Dorsolateral prefrontal cortex (tissue), 122 donors: ENCODE measurements at places on chromosomes 2 and 18.

GRCh38 chr2:2913601-2914120 is 464.0 kb downstream of the EIPR1 start:
- DNase-seq = no peak

- DNase-seq = no peak
Observed at GRCh38 chr2:45968946-45969584, 317.6 kb downstream of the PRKCE start.

DNA sequence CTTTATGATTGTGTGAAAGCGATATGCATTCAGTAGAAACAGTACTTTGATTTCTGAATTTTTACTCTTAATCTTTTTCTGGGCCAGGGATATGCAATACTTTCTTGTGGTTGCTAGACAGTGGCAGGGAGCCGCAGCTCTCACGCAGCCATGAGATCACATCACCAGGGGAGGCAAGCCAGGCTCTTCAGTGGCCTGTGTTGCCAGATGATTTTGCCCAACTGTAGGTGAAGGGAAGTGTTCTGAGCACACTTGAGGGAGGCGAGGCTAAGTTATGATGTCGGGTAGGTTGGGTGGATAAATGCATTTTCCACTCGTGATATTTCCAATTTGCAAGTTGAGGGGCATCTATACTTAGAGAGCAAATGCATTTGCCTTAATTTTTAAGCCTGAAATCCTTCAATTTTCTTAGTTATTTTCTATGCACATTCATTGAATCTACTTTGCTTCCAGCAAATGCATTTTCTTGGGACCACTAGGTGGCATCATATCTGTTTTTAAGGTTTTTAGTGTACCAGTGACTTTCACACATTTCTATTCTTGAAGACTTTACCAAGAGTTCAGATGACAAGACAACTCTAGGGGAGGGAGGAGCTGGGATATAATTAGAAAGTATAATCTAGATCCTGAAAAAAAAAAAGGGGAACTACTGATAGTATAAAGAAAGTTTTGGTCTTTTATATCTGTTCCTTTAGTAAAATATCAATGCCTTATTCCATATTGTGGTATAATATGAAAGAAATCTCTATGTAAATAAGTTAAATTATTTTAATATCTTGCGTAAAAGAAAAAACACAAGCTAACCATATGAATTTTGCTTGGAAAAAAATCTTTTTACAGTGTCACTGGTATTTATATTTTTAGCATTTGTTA is 643.3 kb downstream of the SOCS6 start:
- DNase-seq = no peak

DNA sequence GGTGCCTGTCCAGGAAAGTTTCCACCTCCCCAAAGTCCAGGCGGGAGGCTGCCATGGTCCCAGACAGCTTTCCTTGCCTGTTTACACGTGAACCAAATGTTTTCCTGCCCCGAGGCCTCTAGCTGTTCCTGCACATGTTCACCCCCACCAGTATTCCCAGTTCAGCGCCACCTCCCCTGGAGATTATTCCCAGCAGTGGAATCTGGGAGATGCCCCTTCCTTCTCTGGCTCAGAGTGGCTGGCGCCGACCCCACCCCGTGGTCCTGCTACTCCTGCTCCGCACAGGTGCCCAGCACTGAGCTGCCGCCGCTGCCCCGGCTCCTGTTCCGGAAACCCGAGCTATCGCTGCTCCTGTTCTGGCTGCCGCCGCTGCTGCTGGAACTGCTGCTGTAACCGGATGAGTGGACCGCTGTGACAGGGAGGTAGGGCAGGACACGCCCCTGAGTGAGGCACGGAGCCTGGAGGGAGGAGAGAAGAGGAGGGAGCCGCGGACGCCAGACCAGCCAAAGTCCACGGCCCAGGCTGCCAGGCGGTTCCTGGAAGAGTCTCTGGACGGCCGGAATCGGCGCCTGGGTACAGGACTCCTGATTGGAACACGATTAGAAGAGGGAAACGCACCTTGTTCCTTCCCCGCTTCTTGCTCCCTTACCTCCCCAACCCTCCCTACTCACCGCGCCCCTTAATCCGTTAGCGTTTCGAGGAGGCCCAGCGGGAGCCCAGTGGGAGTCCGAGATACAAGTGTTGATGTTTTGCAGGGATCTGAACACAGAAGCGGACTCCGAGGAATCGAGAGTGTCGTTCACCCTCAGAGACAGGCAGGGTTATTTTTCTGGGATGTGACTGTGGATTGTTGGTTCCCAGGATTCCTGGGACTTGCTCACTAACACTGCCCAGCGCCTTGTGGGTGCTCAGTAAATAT is at the start of gene PDE11A:
Gene PDE11A (minus strand): TSS at position 395 of the 919 bp plus-strand sequence. CDS start 340 bp downstream, at position 55.
- DNase-seq = peak; percentile 74

DNA sequence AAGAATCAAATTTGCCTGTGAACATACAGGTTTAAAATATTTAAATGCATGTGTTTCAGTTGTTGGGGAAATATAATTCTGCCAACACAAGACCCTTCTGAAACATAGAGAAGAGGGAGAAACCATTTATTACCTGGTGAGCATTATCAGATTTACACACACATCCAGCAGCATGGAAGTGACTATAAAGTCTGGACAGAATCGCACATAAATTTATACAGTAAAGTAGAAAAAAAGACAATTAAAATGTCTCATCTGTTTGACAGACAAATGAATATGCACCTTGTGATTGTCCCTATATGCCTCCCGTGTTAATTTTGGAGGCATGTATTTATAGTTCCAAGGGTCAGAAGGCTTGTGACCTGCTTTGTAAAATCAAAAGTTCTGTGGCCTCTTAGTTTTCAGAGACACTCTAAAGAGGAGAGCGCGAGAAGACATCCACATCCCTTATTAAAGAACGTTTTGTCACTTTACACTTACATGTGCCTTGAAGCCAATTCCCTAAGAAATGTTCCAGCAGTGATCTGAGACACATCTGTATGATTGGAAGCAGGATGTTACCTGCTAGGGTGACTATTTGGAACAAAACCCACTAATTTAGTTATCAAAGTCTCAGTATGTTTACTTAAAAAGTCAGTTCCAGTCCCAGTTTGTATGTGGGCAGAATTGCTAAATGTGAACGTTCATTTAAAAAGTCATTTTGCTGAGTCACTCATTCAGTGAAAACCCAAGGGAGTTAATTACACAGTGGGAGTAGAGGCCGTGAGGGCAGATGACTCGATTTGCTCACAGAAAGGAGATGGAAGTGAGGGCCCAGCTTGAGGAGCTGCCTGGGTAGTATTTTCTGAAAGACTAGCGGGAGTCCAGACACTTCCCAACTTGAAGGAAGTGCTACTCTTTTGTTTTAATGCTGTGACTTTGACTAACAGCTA is 527.6 kb upstream of the MEX3C start:
- DNase-seq = no peak

GRCh38 chr2:228768818-228769217 is 502.3 kb downstream of the PID1 start:
- no peak for DNase-seq

DNA sequence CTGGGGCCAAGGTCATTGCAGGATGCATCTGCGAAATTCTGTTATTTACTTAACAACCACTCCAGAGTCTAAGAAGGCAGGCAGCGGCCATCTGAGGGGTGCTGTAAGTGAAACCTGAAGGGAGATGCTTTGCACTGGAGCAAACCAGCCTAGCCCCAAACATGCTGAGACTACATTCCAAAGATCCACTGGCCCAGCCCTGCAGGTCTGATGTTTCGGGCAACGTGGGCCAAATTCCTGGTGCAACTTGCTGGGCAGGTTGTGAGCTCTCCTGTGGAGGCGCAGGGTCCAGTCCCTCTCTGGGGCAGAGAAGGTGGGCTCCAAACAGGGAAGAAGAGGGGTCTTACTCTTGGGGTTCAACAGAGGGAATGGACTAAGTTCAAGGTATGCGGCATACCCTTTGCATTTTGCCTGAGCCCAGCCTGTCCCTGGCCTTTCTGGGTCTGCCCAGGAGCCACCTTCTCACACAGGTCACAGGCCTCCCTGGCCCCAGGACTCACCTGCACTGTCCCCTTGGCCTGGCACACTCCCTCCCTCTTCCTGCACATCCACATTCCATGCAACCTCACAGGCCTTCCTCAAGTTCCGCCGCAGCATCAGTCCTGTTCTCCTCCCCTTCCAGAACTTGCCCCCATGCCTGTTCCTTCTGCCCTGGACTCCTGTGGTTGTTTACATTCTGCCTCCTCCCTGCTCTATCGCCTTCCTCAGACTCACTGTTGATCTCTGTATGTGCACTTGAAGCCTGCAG is 5.1 kb upstream of the MAL start:
- no peak for DNase-seq

DNA sequence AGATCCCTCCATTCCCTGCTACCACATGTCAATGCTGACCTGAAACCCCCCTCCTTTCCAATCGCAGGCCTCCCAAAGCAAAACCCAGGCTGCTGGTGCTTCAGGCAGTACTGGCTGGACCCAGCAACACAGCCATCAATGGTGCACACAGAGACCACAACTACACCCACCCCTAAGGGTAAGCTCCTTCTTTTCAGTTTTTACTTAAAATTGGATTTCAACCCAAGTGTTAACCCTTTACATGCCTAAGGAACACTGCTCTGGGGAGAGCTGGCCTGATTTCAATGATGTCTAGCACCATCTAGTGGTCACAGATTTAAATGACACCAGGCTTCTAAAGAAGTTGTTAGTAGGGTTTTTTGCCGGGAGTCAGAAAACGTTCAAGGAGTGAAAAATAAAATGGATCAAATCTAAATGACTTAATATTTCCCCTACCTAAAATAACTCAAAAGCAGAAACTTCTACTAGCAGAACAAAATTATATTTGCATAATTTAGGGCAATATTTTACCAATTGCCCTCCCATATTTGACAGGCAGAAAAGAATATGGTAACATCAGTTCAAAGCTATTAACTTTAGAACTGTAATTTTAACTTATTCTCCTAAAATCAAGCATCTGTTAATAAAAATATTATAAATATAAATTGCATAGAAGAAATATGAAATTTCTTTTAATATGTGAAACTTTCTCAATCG is 24.6 kb downstream of the FECH start:
- no peak for DNase-seq

DNA sequence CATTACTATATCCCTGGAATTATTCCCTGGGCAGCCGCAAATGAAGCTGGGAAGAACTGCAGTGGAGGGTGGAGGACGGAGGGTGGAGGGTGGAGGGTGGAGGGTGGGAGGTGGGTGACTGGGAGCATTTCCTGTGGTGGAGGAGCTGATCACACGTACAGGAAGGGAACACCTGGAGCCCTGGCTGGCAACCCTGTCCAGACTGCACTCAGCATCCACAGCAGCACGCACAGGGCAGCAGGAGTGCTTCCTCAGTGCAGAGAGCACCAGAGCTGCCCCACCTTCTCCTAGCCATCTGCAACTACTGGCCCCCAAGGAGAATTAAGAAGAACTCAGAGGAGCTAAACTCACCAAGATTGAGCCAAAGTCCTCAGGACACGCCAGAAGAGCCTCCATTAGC is 249.9 kb downstream of the EIPR1 start:
- no peak for DNase-seq

DNA sequence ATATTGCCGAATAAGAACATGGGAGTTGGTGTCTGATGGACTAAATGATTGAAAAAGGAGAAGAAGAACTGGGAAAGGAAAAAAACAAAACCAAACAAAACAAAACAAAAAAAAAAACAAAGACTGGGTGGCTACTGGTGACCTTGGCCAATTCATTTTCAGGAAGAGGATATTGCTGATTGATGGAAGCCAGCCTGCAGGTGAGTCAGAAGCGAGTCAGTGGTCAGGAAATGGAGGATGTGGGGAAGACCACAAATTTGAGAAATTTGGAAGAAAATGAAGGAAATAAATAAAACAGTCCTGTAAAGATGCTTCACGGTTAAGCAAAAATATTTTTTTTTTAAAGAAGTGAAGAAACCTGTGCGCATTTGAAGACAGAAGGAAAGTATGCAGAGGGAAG is 296.9 kb downstream of the ZNF521 start:
- DNase-seq = no peak

DNA sequence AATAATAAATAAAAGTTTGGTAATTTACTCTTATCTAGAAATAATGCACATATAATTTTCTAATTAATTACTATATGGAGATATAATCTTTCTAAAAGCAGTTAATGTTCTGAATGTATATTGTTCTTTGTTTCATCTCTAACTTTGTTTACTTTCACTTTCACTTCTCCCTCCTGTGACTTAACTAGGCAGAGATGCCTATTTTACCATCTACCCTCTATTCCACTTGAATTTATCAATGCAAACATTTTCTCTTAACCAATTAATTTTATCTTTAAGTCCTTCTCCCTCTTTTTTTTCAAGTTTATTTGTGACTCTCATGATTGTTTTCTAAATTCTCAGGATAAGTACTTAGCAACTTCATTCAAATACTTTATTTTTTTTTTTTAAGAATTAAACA is 55.1 kb upstream of the IL1RL1 start:
- no peak for DNase-seq

DNA sequence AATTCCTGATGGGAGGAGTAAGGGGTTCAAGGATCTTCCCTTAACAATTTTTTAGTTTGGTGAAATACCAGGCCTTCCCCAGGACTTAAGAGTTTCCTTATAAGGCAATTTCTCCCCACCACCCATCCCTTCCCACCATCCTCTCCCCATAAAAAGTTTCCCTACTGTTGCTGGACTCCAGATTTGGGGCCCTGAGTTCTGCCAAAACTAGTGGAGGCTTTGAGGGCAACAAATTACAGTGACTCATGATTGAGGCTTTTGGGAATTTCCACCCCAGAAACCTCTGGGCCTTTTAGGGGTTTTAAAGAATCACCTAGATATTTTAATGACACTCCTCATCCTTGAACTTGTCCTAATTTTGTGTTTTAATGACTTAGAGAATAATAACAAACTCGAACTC is 14.3 kb upstream of the EN1 start:
- DNase-seq = no peak

DNA sequence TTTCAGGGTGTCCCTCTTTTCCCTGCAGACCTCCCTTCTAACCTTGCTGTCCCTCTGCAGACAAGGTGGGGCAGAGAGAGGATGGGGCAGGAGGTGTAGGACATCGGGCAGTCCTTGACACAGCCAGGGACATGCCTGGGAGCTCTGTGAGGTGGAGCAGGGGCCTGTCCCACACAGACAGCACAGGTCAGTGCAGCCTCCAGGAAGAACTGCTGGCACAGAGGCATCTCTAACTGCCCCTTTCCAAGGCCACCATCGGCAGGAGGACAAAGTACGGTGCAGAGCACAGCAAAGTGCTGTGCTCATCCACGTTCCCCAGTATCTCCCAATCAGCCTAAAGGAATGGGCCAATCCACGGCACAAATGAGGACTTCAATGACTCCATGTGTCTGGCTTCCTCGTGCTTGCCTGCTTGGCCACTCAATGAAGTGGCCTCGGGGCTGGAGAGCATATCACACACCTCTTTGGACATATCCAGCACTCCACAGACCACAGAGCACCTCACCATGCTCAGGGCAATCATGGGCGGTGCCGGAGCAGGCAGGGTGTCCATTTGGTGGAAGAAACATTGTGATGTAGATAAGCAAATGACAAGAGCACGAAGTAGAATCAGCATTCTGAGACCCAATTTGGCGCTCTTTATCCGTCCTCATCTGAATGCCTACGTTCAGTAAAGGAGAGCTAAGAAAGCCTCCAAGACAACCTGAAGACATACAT is 11.9 kb downstream of the CHST10 start:
- no peak for DNase-seq
